ENCODE measurements at places on chromosomes 6 and 20.
A peak's percentile ranks its signal among the peaks of the same experiment; 100 is the strongest.

- no peak for DNase-seq
These were observed 182.5 kb downstream of the EDN1 start for GRCh38 chr6:12472601-12473038.

GRCh38 chr20:44357020-44357419 is 1.5 kb downstream of the HNF4A start:
- no peak for DNase-seq

GRCh38 chr6:35755278-35755924 is 18.6 kb downstream of the ARMC12 start:
- no peak for DNase-seq

DNA sequence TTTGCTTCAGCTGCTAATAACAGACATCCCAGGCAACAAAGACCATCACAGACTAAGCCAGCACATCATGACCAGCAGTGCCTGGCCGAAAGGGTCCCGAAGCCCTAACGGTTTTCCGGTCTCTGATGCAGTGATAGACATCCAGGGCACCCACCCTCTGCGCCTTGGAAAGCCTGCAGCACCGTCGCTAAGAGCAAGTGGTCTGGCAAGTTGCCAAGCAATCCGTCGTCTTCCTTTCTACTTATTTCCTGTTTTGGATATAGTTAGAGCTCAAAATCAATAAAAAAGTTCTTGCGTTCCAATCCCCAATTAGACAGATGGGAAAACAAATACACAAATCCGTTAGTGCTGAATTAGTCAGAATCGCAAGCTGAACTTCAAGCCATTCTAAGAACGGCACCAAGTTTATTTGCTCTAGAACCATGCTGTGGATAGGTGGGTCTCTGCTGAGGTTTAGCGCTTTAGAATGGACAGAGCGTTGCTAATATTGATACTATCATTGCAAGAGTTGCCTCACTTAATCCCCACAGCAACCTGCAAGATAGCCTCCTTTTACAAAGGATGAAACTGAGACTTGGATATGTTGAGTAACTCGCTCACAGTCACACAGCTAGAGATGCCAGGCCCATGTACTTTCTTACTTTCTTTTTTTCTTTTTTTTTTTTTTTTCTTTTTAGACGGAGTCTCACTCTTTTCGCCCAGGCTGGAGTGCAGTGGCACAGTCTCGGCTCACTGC is 163.3 kb upstream of the SNX9 start:
- DNase-seq = no peak

DNA sequence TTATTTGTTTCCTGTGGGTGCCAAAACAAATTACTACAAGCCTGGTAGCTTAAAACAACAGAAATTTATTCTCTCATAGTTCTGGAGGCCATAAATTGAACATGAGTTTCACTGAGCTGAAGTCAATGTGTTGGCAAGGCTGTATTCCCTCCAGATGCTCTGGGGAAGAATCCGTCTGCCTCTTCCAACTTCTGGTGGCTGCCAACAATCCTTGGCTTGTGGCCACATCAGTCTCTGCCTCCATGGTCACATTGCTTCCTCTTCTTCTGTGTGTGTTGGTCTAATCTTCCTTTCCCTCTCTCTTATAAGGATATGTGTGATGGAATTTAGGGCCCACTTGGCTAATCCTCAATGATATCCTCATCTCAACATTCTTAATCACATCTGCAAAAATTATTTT is 92.8 kb upstream of the EPB41L1 start:
- DNase-seq = no peak

GRCh38 chr20:50144362-50144761 is 9.2 kb downstream of the PEDS1 start:
- no peak for DNase-seq

DNA sequence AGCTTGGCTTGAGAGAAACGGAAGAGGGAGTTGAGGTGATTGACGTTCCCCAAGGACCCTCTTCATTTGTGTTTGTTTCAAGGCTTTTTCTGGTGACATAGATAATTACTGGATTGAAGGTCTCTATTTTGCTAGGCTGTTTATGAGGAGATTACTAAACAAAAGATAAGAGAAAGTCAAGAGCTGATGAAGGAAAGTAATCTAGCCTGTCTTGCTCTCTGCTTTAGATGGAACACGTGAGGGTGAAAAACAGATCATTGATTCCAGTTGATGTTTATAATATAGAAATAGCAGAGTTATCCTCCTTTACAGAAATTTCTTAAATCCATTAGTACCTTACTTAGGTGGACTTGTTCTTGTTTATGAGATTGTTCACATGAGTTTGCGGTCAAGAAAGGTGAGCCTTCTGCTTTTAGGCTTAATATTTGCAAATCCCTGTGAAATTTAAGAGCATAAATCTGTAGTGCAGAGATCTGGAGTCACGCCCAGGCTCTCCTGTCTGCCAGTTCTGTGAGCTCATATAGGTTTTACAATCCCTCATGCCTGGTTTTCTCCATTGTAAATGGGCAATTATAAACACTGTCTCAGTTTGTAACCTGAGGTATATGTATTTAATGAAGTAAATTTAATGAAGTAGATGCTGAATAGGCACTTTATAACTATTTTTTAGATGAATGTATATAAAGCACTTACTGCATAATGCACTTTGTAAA is 272.8 kb downstream of the NKAIN2 start:
- no peak for DNase-seq

DNA sequence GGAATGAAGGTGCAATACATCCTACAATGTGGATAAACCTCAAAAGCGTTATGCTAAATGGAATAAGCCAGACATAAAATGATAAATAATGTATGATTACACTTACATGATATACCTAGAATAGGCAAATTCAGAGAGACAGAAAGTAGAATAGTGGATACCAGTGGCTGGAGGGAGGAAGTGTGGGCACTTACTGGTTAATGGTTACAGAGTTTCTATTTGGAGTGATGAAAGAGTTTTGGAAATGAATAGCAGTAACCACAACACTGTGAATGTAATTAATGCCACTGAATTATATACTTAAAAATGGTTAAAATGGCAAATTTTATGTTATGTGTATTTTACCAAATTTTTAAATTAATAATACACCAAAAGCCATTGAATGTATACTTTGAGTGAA is 71.4 kb upstream of the CST7 start:
- DNase-seq = no peak

GRCh38 chr6:86712039-86712438 is 225.3 kb upstream of the HTR1E start:
- no peak for DNase-seq

GRCh38 chr20:58852543-58853271 is at the start of gene GNAS:
TSS of gene GNAS (plus strand) at chr20:58852716.
- peak; percentile 41 for DNase-seq

DNA sequence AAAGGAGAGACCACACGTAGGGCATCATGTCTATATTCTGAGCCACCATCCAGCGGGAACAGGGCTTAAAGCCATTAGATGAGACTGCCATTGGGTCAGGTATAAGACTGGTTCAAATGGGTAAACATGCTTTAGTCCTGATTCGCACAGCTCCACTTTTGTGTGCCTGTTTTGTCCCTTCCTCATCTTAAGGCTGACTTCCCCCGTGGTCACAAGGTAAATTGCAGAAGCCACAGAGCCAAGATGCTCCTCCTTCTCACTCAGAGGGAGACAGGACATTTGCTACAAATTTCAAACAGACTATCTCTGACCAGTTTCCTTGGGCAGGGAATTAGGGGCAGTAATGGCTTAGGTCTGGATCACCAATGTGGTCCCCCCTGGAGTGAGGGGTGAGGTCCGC is 11.4 kb upstream of the IFNGR1 start:
- no peak for DNase-seq

DNA sequence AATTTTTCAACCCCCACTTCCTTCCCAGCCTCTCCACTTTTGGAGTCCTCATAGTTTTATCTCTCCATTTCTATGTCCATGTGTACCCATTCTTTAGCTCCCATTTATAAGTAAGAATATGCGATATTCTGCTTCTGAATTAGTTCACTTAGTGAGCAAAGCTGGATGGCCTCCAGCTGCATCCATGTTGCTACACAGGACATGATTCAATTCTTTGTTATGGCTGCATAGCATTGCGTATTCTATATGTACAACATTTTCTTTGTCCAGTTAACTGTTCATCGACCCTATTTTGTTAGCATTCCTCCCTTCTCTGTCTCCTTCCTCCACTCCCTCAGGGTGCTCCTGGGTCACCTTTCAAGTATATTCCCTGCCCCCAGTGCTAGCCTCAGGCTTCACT is 210.0 kb upstream of the SSTR4 start:
- no peak for DNase-seq

- no peak for DNase-seq
These were observed 121.6 kb downstream of the ISM1 start for GRCh38 chr20:13342469-13343242.

DNA sequence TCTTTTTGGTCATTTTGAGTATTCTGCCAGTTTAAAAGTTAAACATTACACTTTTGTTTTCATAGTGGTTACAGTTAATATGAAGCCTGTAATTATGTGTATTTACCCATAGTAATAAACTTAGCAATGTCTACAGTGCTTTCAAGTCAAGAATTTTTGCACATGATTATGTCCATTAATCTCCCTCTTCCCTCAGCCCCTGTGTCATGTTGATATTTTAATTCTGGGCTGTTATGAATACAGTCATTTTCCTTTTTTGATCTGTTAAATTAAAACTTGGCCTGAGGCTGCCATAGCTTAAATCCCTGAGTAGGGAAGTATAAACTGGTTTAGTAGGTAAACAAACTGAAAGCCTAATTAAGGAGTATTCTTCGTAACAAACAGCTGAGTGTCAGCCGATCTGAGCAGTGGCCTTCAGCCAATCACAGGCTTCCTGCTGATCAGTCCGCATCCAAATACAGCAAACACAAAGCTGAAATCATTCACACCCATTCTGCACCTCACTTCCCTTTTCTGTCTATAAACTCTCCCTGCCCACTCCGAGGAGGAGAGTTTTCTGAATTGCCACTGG is 9.5 kb upstream of the SFT2D1 start:
- DNase-seq = no peak

- no peak for DNase-seq
These were observed 16.3 kb upstream of the FAM8A1 start for GRCh38 chr6:17583811-17584210.

DNA sequence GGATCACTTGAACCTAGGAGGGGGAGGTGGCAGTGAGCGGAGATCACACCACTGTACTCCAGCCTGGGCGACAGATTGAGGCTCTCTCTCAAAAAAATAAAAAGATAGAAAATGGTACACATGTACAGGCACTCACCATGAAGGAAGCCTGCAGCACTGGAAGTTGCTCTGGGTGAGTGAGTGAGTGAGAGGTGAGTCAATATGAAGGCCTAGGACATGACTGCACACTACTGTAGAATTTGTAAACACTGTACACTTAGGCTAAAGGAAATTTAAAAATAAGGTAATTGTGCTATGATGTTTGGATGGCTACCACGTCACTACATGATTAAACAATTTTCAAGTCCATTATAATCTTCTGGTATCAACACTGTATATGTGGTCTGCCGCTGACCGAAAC is 216.2 kb downstream of the FOXC1 start:
- no peak for DNase-seq

- DNase-seq = no peak
These were observed 14.0 kb downstream of the COL9A3 start for GRCh38 chr20:62830821-62831220.
